ENCODE measurements at places on chromosomes 11 and 22.

- no peak for DNase-seq
These were observed 69.1 kb upstream of the APOA1 start for GRCh38 chr11:116906479-116906878.

GRCh38 chr11:48141475-48142122, 75.0 kb upstream of the OR4B1 start:
- DNase-seq = no peak

DNA sequence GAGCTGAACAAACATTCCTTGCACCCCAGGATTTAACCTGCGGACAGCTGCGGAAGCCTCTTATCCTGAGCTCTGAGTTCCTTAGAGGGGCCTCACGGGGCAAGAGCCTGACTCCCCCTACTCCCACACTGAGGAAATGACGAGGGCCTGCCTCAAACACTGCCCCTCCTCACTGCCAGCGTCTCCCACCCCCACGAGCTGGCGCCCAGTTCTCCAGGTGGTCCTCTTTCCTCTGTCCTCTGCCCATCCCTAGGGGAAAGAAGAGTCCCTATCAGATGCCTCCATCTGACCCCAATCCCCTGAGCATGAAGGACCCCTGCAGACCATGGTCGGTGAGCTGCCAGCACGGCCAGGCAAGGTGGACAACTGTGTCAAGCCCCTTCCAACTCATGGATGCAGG, 14.3 kb downstream of the CHST1 start:
- DNase-seq = no peak

DNA sequence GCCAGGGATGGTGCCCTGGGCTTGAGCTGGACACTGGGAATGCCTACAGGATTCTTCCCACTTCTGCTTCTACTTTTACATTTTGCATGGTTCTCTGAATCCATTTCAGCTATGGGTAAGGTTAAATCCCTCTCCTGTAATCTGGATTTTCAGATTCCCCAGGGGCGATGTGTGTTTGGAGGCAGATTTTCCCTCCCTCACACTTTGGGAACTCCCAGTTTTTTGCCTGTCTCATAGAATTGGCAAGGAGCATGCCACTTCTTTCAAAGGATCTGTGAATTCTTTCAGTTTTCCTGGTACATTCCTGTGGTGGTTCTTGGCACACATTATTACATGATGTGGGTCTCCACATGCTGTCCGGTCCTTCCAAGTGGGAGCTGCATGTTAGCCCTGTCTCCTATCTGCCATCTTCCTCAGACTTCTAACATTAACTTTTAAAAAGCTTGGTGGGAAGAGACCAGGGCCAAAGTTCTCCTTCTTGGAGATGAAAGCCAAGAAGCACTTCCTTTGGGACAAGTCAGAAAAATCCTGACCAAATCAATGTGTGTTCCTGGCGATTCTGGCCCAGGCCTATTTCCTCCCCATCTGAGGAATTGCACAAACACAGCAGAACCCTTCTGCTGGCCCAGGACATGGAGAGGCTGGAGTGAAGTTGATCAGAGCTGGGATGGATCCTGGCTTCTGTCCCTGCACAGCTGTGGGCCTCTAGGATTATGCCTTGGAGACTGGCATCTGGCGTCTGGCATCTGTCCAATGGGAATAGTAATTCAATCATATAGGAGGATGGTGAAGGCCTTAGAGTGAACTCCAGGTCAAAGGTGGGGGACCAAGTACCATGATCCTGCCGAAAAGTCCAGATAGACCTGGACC, 5.4 kb upstream of the APOL2 start:
- DNase-seq = no peak

GRCh38 chr22:22767876-22768602, 119.6 kb upstream of the IGLL5 start:
- DNase-seq = peak; percentile 73

DNA sequence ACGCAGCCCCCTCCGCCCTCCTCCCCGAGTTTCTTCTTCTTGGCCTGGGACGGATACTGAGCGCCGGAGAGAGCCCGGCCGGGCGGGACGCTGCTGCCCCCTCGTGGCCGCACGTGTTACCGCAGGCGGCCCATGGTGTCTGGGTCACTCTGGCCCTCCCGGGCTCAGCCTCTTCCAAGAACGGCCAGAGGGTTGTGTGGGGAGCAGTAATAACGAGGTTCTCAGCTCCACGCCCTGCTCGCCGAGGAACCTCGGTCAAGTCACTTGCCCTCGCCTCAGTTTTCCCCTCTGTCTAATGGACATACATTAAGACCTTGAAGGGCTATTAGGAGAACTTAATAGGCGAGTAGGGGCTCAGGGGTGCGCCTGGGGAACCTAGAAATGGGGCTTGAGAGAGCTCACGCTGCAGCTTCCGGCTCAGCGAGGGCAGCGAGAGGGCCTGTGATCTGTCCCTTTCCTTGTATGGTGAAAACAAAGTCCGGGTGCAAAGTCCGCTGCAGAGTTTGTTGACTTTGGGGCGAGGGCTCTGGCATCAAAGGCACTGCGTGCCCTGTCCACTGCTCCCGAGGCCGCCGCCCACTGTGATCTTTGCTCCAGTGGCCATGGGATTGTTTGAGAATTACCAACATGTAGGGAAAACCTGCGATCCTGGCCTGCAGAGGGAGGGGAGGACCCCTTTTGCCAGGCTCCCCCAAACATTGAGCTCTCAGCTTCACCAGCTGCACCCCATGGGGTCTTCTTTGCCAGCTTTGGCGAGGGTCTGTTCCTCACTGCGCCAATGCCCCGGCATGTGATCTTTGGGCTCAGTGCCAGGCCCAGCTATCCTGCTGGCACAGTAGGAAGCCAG, 14.4 kb upstream of the LRP5 start:
- DNase-seq = peak; percentile 87

- no peak for DNase-seq
These were observed 11.2 kb downstream of the MB start for GRCh38 chr22:35605851-35606481.

- DNase-seq = no peak
These were observed 632.0 kb upstream of the KIRREL3 start for GRCh38 chr11:127632546-127632945.

- no peak for DNase-seq
These were observed 16.5 kb downstream of the DDX17 start for GRCh38 chr22:38489561-38490145.

- DNase-seq = no peak
These were observed 42.8 kb downstream of the REXO2 start for GRCh38 chr11:114482114-114482513.

- no peak for DNase-seq
These were observed 709 bp upstream of the ST3GAL4 start for GRCh38 chr11:126354631-126355323.

DNA sequence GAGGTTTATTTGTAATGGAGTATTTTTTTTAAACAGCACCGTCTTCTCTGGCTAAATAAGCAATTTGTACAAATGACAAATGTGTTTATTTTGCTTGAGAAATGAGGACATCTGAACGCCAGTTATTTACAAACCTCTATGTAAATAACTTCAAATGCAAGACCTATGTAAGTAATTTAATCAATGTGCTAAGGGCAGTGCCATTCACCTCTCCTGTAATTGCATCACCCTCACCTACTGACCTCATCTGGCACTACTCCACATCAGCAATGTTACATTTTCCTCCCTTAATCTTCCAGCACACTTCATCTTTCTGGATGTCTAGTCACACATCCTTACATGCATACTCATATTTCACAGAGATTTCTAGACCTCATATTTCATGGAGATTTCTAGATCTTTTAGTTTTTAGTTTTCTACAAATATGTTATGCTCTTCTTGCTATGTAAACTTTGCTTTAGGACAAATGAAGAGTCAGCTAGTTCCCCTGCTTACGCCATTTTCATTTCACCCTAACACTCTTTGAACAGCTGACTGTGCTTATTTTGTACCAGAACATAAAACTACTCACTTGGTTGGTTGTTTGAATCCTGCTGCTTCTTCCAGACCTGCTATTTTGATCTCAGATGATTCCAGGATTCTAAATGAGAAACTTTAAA, 238.6 kb downstream of the GRM5 start:
- DNase-seq = no peak

DNA sequence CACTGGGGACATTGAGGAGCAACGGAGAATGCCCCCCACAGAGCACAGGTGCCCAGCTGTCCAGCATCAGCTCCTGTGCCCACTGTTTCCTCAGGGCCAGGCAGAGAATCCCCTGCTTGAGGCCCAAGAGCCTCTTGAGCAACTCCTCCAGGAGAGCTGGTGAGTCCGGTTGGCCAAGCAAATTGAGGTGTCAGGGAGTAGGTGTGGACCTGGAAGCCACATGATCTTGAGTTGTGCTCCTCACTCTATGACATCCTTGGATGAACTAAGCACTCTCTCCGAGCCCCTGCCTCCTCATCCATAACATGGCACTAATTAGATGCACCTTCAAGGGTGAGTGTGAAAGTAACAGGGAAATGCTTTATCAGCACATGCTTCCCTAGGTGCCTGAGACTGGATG, 121.3 kb downstream of the DBX1 start:
- no peak for DNase-seq

DNA sequence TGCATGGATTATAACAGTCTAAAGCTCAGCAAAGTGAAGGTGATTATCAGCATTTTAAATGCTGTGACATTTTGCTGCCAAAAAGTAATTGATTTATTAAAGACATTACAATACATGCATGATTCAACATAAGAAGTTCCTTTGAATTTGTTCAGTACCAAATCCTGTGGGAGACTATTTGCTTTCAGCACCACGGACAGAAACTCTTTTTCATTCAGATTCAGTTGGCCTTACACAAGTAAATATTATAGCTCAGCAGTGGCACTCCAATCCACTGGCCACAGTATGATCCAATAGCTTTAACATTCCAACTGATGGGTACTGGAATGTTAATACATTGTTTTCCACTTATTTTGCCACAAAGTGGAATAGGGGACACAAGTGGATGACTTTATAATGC, 806.7 kb downstream of the NTM start:
- DNase-seq = no peak

GRCh38 chr11:83540728-83541127, 254.6 kb upstream of the CCDC90B start:
- no peak for DNase-seq

- no peak for DNase-seq
These were observed 50.9 kb upstream of the RRAS2 start for GRCh38 chr11:14409891-14410290.

DNA sequence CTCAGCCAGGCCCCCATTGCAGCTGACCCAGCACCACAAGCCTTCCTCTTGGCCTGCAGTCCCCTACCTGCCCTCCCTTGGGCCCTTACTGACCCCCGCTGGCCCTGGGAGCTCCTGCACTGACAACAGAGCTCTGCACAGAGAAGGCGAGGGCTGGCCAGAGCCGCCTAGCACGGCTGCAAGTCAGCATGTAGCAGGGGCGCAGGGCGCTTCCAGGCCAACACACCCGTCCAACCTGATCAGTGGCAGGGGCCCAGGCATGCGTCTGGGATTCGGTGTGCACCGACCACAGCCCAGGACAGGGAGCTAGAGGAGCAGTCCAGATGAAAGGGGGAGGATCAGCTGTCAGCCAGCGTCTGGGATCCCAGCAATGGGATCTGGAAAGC, 7.6 kb downstream of the WNT7B start:
- no peak for DNase-seq

DNA sequence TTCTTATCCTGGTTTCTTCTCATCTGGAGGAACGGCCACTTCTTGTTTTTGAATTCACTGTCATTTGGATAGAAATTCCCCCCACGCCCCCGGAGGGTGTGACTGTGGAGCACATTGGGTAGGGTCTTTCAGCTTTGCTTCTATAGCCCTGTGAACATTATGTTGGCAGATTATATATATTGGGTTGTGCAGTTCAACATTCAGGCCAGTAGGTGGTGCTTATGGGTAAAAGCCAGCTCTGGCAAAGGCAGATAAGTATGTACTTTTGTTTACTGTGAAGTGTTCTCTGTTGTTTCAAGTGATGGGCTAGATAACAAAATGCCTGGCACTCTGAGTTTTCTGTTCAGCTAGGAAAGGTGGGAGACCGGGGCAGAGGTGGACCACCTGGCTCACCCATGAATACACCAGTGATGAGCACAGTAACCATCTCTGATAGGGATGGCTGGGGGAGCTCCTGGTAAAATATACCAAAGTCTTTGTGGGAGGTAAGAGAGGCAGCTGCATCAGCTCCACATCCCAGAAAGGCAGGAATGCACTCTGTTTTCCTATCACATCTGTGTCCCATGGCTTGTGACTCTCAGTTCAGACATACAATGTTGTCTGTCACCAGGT, 1348.2 kb upstream of the RAG2 start:
- peak; percentile 24 for DNase-seq

- no peak for DNase-seq
These were observed 38.8 kb downstream of the STIM1 start for GRCh38 chr11:3894128-3894731.

DNA sequence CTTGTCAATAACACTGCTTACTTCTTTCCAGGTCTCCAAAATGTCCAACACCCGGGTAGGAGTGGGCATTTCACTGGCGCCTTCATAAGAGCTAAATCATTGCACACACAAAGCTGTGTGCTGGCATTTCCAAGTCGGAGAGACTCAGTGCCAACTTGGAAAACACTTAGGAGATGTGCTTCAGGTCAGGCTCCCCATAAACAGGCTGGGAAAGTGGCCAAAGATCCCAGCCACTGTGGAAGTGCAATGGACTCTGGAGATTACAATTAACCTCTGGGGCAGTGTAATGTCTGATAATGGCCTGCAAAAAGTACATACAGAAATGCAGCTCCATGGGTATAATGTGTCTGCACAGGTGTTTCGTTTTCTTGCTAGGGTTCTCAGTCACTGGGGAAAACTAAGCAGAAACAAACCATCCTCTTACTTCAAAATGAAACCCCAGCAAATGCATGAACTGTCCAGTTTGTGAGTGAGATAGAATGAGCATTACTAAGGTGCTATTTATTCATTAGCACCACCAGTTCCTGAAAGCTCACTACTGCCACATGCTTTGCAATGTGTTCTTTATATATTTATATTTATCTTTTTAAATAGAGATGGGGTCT, 79.0 kb downstream of the ABTB2 start:
- DNase-seq = no peak

- DNase-seq = no peak
These were observed 1079.0 kb upstream of the TENM4 start for GRCh38 chr11:80519596-80520506.

- no peak for DNase-seq
These were observed 2.0 kb downstream of the CREB3L1 start for GRCh38 chr11:46279126-46280099.

- DNase-seq = no peak
These were observed 334.8 kb downstream of the GUCY1A2 start for GRCh38 chr11:106683435-106683834.

GRCh38 chr11:12182676-12183541, 72.5 kb downstream of the MICAL2 start:
- no peak for DNase-seq

- no peak for DNase-seq
These were observed 430.6 kb downstream of the MIAT start for GRCh38 chr22:27088026-27088425.

GRCh38 chr11:46845440-46845739, 690 bp downstream of the CKAP5 start:
- no peak for DNase-seq

Data from WTC11 (cell line).